CD8-positive, alpha-beta memory T cell (primary cell): ENCODE measurements at places on chromosomes 5 and 9.

GRCh38 chr5:38673671-38674071, 117.2 kb upstream of the LIFR start:
- DNase-seq = no peak

- no peak for DNase-seq
These were observed 101.9 kb downstream of the HTR1A start for GRCh38 chr5:63860379-63860778.

- DNase-seq = no peak
These were observed 666.4 kb upstream of the ZNF608 start for GRCh38 chr5:125412561-125413495.

DNA sequence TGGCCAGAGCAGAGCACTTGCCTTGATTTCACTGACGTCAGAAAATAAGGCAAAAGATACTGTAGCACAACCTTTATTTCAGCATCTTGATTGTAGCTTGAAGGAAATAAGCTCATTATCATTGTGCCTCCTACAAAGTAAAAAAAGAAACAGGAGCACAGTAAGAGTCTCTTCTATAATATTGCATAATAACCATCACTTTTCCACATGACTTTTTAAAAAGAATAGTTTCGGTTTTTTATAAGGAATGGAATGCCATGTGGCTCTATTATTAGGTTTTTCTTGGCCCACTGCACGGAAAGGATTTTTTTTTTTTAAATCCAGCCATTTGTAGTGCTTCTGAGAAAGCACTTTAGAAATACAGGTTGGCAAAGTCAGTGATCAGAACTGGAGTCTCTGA, 655.3 kb downstream of the LRRC70 start:
- DNase-seq = no peak
